ENCODE measurements at places on chromosomes 2 and 18.
A peak's percentile ranks its signal among the peaks of the same experiment; 100 is the strongest.

GRCh38 chr2:48668992-48669391 is 51.3 kb downstream of the GTF2A1L start:
- DNase-seq, result no peak

DNA sequence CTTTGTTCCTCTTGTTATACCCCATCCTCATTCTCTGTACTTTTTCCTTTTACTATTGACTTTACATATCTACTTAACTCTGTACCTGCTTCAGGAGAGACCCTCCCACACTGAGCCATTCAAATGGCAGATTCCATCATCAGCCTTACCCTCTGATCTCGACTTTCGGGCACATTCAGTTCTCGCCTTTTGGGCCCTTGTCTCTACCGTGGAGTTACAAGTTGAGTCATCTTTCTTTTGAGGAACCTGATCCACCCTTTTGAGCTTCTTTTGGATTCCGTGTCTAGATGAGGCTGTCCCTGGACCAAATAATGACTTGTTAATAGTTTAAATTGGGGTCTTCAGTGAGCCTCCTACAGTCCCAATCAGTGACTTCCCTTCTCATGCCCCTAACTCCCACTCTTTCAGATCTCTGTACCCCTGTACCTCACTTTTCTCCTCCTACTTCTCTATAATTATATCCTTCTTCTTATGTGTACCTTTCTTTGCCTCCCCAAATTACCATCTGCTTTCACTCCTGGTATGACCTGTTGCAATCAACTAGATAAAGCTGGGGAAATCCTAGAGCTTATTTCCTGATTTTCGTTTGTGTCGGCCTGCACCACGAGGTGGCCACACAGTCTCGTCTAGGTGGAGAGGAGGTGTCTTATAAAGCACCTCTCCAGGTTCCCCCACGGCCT is 17.2 kb downstream of the SP110 start:
- no peak for DNase-seq

DNA sequence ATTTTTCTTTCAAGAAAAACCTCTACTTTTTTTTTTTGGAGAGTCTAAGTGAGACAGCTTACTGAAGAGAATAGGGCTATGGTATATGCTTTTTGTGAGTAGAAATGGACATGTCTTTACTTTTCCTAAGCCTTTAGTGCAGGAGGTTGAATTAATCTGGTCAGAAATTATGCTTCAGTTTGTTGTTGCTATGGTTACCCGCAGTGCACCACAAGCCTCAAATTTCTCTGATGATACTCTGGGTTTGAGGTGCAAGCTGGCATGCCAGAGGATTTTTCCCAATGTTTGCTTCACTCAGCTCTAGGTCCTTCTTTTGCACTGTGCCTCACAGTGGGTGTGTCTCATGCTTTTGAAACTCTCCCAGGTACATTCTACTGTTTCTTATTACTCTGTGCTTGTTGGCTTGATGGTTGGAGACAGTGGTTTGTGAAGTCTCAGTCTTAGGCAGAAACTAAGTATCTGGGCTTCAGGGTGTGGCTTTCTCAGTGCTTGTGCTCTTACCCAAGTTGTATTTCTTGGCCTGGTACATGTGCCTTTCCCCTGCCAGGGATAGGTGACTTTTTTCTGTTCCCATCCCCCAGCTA is 278.3 kb downstream of the RBM43 start:
- no peak for DNase-seq

- DNase-seq, result no peak
These were observed 188.7 kb downstream of the ANKRD44 start for GRCh38 chr2:197121756-197122385.

GRCh38 chr18:37393945-37394609 is 171.5 kb downstream of the CELF4 start:
- peak; percentile 13 for DNase-seq

DNA sequence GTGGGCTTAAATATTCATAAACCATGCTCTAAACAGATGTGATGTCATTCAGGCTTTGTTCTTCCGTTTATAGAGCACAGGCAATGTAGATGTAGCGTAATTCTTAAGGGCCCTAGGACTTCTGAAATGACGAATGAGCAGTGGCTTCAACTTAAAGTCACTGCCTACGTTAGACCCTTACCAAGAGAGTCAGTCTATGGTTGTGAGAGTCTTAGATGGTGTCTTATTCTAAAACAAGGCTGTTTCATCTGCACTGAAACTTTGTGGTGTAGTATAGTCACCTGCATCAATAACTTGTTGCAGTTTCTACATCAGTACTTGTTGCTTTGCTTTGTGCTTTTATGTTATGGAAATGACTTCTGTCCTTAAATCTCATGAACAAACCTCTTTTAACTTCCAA is 56.0 kb downstream of the PIK3C3 start:
- no peak for DNase-seq

- DNase-seq, result no peak
These were observed 62.3 kb upstream of the STON1 start for GRCh38 chr2:48467637-48468036.

DNA sequence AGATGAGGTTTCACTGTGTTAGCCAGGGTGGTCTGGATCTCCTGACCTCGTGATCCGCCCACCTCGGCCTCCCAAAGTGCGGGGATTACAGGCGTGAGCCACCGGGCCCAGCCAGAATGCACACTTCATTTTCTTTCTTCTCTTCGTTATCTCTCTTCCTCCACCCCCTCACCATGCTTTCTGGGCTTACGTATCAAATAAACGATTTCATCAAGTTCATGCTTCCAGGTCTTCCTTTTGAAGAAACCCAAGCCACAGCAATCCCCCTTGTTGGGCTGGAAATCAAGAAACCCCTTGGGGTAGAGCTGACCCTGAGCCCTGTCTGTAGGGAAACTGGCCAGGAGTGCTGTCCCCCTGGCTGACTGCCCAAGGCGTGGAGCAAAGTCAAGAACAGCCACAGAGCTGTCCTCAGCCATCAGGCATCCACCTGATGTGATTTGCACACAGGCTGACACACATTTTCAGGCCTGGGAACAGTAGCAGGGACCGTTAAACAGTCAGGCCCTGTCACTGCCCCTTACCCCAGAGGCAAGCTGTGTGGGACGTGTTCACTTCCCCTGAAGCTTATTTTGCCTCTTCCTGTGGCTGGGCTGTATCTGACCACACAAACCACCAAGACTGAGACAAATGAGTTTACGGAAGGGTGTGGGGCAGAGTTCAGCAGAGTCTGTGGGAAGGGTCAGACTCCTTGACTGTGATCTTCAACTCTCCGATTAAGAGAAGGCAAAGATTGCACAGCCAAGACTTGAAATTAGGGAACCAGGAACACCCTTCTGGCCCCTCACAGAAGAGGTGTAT is 15.1 kb upstream of the NMUR1 start:
- no peak for DNase-seq

DNA sequence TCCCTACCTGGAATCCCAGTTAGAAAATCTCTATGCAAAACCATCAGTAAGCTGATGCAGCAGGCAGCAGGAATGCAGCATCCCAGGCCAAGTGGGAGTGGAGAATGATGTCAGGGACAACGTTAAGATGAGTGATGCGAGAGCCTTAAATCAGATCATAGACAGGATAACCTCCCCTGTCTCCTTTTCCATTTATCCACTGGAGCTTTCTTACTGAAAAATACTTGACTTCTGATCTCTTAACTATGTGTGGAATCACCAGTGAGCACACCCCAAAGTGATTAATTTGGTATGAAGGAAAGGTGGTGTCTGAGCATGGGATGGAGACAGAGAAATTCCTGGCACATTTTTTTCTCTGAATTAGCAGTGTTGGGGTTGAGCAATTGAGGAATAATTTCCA is 98.0 kb downstream of the RND3 start:
- no peak for DNase-seq

- peak; percentile 18 for DNase-seq
These were observed 106.9 kb upstream of the THOC1 start for GRCh38 chr18:374721-375168.

DNA sequence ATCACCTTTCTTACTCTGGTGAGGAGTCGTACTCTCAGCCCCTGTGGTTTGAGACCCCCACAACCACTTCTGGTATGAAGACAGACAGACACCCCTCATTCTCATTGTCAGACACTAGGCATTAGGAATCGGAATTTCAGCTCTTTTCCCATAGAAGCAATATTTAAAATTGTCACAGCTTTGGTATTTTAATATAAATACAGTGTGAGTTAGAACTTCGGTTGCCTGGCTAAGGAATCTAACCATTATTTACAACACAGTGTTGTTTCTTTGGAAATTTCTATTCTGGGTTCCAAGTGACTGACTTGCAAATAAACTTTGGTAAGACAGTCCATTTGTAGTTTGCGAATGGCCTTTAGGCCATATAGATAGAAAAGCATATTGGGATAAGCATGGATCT is 318.1 kb downstream of the PARD3B start:
- no peak for DNase-seq

- no peak for DNase-seq
These were observed 221.4 kb downstream of the ARL4C start for GRCh38 chr2:234275515-234275914.
